M059J (cell line): ENCODE measurements at places on chromosomes 7 and 10. TPM values are rescaled to one million over a fixed set of nuclear protein-coding genes. Genes with fewer than 3 reads are reported as not detected.

- no peak for DNase-seq
Measured at GRCh38 chr10:75234683-75235374, 928 bp downstream of the COMTD1 start.

The RASA4 gene
- 5.4 and 9.0 TPM in 2 replicates for total RNA-seq

- peak; percentile 9 for DNase-seq
Measured at GRCh38 chr7:84271543-84271942, 77.0 kb upstream of the SEMA3A start.

DNA sequence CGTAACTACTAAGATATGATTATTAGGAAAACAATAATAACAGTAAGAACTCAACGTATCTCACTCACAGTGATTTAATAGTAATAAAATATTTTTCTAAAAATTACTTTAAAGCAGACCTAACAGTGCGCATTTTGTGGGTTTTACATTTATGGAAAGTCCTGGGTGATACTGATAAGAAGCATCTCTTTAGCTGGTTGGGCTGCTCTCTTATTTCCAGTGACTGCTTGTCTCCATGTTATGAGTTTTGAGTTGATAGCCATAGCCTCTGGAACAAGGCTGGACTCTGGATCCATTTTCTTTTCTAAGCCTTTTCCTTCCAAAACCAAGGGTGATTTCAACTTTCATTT, 29.5 kb upstream of the INHBA start:
- DNase-seq, result no peak

- peak; percentile 90 for DNase-seq
Measured at GRCh38 chr7:68529221-68529620, 1069.1 kb upstream of the AUTS2 start.

DNA sequence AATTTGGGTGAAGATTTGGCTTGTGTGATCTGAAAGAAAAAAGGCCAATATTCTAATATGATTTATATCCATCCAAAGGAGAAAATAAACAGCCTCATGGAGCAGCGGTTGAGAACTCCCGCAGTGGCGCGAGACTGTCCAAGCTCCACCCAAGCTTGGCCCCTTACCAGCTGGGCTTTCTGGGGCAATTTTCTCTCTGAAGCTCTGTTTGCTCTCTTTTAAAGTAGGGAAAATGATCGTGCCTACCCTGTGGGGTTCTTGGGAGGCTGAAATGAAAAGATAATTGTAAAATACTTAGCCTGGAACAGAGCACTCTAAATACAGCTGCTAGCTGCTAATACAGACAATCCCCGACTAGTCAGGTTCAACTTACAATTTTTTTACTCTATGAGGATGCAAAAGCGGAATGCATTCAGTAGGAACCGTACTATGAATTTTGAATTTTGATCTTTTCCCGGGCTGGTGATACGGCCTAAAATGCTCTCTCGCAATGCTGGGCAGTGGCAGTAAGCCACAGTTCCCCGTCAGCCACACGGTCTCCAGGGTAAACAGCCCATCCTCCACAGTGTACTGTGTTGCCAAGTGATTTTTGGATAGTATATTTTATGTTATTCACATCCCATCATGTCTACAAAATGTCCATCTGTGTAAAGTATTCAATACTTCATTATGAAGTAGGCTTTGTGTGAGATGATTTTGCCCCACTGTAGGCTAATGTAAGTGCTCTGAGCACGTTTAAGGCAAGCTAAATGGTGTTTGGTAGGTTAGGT, 137.7 kb downstream of the CHN2 start:
- DNase-seq, result no peak

The MSMB gene
- not detected in 2 replicates for total RNA-seq

DNA sequence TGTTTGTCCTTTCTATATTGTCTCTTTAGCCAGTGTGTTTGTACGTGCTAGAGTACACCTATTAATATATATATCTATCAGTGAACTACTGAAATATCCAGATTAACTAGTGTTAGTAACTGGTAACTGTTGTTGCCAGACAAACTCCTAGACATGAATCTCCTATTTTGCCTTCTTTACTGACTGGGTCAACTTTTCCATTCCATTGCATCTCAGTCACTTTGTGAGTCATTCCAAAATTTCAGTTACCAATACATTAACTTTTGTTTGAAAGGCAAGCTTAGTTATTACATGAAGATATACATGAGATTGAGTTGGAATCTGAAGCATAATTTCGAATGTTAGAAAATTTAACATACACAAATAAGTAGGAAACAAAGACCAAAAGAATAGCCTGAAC, 51.4 kb downstream of the BTAF1 start:
- peak; percentile 59 for DNase-seq

The LIPM gene
- total RNA-seq, result not detected in 2 replicates

DNA sequence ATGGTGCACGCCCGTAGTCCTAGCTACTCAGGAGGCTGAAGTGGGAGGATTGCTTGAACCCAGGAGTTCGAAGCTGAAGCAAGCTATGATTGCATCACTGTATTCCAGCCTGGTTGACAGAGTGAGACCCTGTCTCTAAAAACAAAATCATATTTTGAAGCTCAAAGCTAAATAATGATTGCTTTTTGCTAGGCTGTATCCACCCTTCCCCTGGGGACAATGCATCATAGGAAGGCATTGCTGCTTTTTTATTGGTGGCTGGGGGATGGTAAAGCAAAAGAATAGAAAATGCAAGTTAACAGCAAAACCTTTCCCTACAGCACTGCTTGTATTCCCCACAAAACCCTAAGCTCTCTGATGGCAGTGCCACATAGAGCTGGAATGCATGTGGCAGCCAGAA, 107.5 kb upstream of the WAC start:
- no peak for DNase-seq

GRCh38 chr7:72292794-72293193, 119.3 kb downstream of the CALN1 start:
- no peak for DNase-seq

GRCh38 chr7:135188298-135188984, 17.9 kb upstream of the CYREN start:
- DNase-seq, result no peak

DNA sequence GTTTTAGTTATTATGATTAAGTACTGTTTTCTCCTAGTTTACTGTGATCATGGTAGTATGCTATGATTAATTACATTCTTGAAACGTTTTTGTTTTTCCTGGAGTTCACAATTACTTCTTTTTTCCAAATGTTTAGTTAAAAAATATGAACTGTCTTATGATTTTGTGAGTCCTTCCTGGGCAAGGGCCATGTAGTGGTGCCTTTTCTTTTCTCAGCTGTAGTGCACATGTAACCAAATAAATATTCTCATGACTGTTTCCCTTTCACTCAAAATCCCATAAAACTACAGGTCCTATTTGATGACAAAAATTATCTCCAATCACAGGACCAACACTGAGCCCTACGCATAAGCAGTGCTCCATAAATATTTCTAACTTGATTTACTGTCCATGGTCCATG, 118.9 kb upstream of the EGR2 start:
- no peak for DNase-seq

GRCh38 chr7:50502001-50502684, 52.0 kb upstream of the FIGNL1 start:
- peak; percentile 86 for DNase-seq

DNA sequence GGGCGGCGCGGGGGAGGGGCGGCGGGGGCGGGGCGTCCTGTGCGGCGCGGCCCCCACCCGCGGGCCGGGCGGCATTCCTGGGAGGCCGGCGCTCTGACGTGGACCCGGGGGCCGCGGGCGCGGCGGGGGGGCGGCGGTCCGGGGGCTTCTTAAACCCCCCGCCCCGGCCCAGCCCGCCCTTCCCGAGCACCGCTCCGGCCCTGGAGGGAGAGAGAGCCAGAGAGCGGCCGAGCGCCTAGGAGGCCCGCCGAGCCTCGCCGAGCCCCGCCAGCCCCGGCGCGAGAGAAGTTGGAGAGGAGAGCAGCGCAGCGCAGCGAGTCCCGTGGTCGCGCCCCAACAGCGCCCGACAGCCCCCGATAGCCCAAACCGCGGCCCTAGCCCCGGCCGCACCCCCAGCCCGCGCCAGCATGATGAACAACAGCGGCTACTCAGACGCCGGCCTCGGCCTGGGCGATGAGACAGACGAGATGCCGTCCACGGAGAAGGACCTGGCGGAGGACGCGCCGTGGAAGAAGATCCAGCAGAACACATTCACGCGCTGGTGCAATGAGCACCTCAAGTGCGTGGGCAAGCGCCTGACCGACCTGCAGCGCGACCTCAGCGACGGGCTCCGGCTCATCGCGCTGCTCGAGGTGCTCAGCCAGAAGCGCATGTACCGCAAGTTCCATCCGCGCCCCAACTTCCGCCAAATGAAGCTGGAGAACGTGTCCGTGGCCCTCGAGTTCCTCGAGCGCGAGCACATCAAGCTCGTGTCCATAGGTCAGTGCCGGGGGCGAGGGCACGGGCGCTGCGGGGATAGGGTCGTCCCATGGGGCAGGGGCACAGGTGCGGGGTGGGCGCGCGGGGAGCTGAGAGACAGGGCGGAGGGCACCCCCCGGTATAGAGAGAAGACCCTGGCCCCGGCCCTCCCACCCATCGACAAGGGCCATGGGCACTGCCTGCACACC, at the start of gene FLNC:
Gene FLNC (plus strand): TSS at position 176 of the 947 bp plus-strand sequence. CDS start 232 bp downstream, at position 408.
- peak; percentile 69 for DNase-seq

DNA sequence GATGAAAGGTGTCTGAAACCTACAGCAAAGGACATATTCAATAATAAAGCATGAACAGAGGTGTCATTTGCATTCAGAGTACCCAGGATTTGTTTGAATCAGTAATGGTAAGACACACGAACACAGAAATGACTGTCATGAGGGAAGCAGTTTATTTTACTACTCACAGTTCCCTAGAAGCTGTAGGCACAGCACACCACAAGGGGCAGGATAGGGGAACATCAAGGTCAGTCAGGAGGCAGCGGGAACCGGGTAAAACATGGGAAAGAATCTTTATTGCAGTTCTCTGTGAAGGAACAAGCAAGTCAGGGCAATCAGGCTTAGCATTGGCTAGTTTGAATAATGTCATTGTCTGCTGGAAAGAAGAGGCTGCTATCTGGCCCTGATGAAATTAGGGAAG, 70.2 kb upstream of the PDSS1 start:
- DNase-seq, result peak; percentile 3

The GPR26 gene
- not detected in 2 replicates for total RNA-seq

DNA sequence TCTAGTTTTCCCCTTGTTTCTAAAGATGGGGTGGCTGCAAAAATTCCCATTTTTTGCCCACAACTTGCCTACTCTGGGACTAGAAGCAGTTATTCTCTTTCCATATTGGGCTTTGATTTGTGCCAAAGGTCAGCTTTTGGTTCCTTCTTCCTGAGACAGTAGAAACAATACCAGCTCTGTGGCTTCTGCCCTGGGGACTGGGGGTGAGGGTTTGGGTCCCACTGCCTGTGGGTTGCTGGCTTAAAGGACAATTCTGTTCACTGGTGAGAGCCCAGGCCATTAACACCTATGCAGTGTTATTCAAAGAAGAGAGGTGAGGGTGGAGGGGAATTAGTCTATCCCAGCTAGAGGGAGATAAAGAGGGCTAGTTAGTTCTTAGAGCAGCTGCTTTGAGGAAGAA, 171.5 kb downstream of the CPEB3 start:
- DNase-seq, result no peak

- peak; percentile 28 for DNase-seq
Measured at GRCh38 chr7:158710651-158711102, 6.1 kb upstream of the NCAPG2 start.

The EPHB6 gene
- total RNA-seq, result 0.02 TPM in 1 of 2 replicates, not detected in the other

GRCh38 chr7:17963281-17963680, 23.0 kb upstream of the SNX13 start:
- peak; percentile 29 for DNase-seq

The NEBL gene
- total RNA-seq, result 0.05 TPM in 1 of 2 replicates, not detected in the other

The CYP3A5 gene
- total RNA-seq, result 0.05 and 0.15 TPM in 2 replicates

- peak; percentile 75 for DNase-seq
Measured at GRCh38 chr7:77393261-77393660, 22.9 kb downstream of the GSAP start.

DNA sequence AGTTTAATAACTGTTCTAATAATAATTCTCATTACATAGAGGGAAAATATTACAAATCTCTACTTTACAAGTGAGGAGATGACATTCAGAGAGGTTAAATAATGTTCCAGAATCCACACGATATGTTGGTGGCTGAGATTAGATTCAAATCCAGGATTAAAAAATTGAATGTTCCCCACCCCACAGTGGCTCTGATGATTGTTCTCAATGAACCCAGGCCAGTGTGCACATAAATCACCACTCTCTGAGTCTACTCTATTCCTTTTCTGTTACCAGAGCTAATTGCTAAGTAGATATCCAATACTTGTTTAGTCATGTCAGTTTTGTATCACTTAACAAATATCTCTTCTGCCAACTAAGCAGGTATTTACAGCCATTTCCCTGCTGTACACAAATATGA, 281.0 kb downstream of the ABCA13 start:
- no peak for DNase-seq

GRCh38 chr10:83522456-83522855, 616.9 kb upstream of the GHITM start:
- no peak for DNase-seq

DNA sequence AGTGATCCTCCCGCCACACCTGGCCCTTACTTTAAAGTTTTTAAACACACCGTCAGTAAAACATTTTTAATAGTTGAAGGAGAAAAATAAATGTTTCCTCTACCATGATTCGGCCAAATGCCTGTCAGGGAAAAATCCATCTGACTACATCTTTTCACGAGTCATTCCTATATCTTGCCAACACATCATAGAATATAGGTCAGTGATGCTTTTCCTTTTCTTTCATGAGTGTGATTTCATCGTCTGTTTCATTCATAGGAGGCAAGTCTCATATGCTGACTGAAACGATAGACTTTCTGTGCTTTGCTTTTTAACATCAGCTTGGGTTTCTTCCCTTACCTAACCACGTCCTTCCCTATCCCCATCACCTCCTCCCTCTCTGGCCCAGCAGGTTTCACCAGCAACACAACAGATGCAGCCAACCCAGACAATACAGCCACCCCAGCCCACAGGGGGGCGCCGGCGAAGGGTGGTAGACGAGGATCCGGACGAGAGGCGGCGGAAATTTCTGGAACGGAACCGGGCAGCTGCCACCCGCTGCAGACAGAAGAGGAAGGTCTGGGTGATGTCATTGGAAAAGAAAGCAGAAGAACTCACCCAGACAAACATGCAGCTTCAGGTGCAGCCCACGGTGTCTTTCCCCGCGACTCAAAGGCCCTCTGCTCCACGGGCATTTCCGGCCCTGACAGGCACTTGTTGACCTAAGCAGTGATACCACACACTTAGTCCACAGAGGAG, 149.2 kb downstream of the TRIL start:
- DNase-seq, result peak; percentile 39

- no peak for DNase-seq
Measured at GRCh38 chr10:81820418-81820817, 54.6 kb upstream of the NRG3 start.

DNA sequence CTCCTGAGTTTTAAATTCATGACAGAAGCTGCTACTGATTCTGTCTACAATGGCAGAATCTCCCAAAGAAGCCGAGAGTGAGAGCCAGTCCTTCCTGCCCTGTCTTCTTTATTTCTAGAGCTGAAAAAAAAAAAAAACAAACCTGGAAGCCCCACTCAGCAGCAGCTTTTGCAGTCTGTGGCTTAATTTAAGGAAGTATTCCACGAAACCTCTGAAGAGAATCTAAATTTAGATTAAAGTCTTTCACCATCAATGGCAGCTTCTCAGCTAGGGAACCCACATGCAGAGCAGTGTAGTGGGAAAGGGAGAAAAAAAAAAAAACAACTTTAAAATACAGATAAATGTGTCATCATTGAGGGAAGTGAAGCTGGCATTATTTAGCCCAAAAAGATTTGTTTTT, 23.4 kb downstream of the SMURF1 start:
- DNase-seq, result no peak
